ENCODE measurements at places on chromosomes 16 and 17. TPM values are rescaled to one million over a fixed set of nuclear protein-coding genes. Genes with fewer than 3 reads are reported as not detected.

The MPO gene
- 0.06 TPM for total RNA-seq

The TRIM72 gene
- total RNA-seq, result not detected

The NOL3 gene
- total RNA-seq, result 20.3 TPM

The CCDC92B gene
- not detected for total RNA-seq

The SLC38A8 gene
- total RNA-seq, result not detected

The KRT9 gene
- total RNA-seq, result not detected

The GRIN2A gene
- not detected for total RNA-seq

The MAP3K3 gene
- total RNA-seq, result 17.0 TPM

The ARL5C gene
- total RNA-seq, result not detected

The IL34 gene
- 0.78 TPM for total RNA-seq

The SLC6A2 gene
- total RNA-seq, result not detected

The UMOD gene
- not detected for total RNA-seq

The RASD1 gene
- 101 TPM for total RNA-seq

The TP53TG3B gene
- not detected for total RNA-seq

The HBA1 gene
- total RNA-seq, result 11.8 TPM

The METTL23 gene
- total RNA-seq, result 23.8 TPM

The ADAD2 gene
- total RNA-seq, result not detected

The PRDM7 gene
- total RNA-seq, result not detected

The VTN gene
- 3.5 TPM for total RNA-seq

The CDH8 gene
- total RNA-seq, result not detected

The ZNF750 gene
- total RNA-seq, result not detected

The CCDC40 gene
- total RNA-seq, result 5.7 TPM

The TBC1D3H gene
- total RNA-seq, result not detected

The C17orf100 gene
- 0.54 TPM for total RNA-seq

The C16orf86 gene
- 2.4 TPM for total RNA-seq

The PRAC2 gene
- total RNA-seq, result not detected

The PRSS36 gene
- not detected for total RNA-seq

The WNT3 gene
- 0.56 TPM for total RNA-seq

The SULT1A4 gene
- 1.2 TPM for total RNA-seq

The PPY gene
- not detected for total RNA-seq
